Stimulated activated CD8-positive, alpha-beta memory T cell treated with anti-CD3 and anti-CD28 coated beads, Interleukin-7, amount 100 ng/mL, for 48 hours (primary cell): ENCODE measurements at places on chromosomes 3 and 15.

DNA sequence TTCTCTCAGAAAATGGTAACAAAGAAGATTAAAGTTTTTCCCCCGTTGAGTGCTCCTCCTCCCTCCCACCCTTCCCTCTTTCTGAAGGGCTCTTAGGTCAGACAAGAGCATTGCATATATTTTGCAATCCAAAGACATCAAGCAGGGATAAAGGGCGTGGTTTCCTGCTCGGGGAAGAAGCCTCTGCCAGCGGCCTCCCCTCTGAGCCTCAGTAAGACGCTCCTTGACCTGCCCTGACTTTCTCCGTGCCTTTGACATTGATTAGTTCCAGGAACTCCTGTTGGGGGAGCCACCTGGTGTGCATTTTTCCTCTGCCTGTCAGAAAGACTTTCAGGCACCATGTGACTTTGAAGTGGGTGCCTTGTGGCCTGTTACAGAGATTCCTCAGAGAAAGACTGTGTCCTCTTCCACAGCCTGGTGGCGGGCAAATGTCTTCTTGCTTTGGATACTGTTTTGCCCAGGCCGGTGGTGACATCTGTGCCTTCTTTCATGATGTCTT lies 87.2 kb upstream of the TBL1XR1 start:
- DNase-seq, result no peak

GRCh38 chr3:31392568-31392967 lies 140.2 kb upstream of the STT3B start:
- DNase-seq, result no peak

DNA sequence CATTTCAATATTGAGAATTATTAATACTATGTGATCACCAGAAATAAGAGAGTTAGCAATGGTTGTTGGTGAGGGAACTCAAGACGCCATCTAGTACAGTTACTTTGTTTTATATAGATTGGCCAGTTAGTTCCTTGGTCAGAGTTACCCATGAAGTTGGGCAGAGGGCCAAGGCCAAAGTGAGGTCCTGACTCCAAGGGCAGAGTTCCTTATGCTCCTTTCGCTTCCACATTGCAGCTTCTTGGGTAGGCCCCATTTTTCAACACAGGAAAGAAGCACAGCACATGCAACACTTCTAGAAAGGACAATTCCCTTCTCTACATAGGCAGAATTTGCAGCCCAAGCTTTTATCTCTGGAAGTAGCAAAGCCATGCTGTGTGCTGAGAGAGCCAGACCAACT lies 178.6 kb downstream of the KCNAB1 start:
- no peak for DNase-seq

DNA sequence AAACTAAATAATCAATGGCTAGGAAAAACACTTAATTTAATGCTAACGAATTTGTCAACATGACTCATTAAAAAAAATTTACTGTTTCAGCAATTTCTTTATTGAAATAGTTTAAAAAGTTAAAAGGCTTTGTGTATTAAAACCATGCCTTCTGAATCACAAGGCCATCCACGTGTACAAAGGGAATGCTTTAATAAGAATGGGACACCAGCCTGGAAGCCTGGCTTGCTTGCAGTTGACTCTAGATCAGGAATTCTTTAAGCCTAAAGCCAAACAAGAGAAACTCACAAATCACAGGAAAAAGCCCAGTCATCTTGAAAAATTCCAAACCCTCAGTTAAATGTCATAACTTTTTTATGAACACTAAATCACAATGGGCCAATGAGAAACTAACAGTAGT lies 137.6 kb downstream of the PEAK1 start:
- no peak for DNase-seq

DNA sequence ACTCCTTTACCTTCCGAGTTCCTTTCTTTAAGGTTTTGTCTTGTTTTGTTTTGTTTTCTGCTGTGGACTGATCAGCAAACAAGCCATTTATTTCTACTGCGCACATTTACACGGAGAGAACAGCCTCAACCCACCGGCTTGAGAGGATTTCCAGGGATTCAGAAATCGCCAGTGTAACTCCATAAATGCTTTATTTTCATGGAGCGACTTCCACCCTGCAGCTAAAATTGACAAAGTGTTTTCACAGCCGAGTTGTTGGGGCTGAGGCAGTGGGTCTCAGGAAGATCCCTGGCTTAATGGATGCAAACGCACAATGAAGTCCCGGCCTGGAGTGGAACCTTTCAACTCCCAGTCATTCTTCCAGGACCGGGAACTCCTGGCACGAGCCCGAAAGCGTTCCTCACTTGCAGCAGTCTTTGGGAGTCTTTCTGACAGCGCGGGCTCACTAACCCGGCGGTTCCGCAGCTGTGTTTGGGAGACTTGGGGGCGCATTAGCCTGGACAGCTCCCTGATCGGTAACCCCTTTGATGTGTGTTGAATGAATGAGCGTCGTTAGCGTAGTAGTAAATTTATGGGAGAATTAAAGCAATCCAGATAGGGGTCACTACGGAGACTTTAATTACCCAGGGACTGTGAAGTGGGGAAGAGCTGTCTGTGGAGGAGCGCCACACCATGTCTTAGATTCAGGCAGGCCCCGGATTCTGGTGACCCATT lies 785 bp upstream of the MYRIP start:
- no peak for DNase-seq

GRCh38 chr3:12870942-12871341 lies 29.6 kb upstream of the RPL32 start:
- no peak for DNase-seq

GRCh38 chr3:42028474-42028873 lies 62.7 kb upstream of the TRAK1 start:
- DNase-seq, result no peak

DNA sequence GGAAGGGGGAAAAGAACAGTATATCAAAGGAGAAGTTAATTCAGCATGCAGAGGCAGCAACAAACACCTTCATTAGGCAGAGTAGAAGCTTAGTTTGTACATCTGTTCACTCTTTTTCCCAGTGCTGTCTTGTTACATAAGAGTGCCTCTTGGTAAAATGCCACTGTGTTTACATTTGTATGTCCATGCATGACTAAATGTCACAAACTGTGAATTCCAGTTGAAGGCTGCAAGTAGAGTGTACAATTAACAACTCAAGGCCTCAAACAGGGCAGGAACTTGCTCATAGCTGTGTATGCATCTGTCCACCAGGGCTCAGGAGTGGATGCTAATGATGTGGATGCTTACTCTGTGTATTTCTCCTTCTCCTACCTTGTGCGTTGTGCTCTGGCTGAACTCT lies 214.2 kb upstream of the TPM1 start:
- no peak for DNase-seq

- no peak for DNase-seq
These were observed 21.5 kb downstream of the PLD1 start for GRCh38 chr3:171788546-171789351.

GRCh38 chr3:135851201-135852081 lies 114.1 kb upstream of the PPP2R3A start:
- no peak for DNase-seq

DNA sequence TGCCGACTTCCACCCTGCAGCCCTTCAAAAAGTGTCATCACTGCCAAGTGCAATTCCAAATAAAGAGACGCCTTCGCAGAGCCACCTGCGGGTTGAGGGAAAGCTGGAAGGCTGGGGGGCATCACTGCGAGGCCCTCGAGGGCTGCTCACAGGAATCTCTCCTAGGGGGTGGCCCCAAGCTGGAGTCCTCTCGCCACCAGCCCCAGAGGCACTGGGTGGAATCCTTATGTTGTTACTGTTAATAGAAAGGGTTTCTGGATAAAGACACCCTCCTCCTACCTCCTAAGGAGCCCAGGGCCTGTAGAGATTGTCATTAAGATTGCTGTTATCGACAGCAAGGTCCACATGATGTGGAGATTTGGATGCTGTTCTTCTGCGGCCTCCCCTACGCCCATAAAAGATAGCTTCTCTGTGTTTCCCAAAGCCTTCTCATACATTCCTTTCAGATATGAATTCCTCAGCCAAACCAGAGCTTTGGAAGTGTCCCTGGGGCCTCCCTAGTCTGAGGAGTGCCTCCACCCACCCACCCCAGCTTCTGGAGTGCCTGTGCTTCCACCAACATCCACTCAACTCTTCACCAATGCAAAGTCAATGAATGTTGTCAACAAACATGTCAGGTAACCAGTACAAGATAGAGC lies 512.7 kb downstream of the SHQ1 start:
- no peak for DNase-seq

- no peak for DNase-seq
These were observed 118.8 kb upstream of the DAZL start for GRCh38 chr3:16723978-16724377.

GRCh38 chr3:169952045-169952444 lies 14.6 kb upstream of the SEC62 start:
- no peak for DNase-seq

DNA sequence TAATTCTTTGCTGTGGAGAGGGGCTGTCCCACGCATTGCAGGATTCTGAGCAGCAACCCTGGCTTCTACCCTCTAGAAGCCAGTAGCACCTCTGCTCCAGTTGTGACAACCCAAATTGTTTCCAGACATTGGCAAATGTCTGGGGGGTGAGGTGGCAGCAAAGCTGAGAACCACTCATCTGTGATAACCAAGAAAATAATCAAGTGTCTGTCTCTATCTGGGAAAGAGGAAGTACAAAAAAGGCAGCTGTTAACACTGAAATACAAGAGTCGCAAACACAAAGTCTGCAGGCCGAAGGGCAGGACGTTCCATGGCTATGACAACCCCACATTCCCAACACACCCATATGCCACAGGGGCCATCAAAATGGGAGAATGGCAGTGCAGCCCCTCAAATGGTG lies 42.2 kb upstream of the GNB5 start:
- no peak for DNase-seq

DNA sequence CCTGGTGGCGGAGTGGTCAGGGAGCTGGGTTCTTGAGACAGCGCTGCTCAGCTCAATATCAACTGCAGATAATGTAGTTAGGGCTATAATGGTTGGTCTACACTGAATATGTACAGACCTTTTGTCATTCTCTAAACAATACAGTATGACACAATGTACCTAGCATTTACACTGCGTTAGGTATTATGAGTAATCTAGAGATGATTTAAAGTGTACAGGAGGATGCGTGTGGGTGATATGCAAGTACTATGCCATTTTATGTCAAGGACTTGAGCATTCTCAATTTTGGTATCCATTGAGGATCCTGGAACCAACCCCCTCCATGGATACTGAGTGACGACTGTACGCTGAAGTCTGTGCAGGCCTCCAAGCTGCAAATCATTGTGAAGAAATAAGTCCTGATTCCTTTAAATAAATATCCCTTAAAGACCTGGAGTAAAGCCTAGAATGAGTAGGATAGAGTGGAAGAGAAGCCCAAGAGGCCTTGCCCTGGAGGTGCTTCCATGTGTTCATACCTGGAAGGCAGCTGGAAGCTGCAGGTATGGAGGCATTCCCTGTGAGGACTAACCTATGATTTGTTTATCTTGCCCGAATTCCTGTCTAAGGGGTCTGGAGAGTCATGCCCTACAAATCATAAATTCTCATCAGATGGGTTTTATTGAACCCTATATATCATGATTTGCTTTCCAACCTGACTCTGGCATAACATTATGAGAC lies 15.7 kb upstream of the RTP1 start:
- no peak for DNase-seq

DNA sequence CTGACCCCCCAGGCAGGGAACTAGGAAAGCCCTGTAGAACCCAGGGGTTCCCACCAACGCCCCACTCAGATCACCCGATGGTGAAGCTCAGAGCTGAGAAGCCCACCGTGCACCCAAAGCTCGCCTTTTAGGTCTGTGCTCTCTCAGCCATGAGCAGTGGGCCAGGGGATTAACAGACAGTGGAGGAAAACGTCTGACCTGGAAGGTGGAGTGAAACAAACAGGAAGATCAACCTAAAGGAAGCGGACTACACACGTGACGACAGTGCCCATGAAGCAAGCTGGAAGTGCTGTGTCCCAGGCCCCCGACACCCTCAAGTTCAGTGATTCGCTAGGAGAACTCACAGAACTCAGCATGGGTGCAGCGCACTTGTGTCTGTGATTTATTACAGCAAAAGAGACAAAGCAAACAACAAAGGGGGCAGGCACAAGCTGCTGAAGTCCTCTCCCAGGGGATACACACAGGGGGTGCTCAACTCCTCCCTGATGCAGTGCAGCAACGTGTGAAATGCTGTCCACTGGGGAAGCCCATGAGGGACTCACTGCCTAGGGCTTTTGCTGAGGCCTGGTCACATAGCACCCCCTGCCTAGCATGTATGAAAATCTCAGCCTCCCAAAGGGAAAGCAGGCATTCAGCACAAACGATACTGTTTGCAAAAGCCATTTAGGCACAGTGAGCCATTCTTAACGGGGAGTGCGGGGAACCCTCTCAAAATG lies 43.5 kb downstream of the CFAP92 start:
- no peak for DNase-seq

DNA sequence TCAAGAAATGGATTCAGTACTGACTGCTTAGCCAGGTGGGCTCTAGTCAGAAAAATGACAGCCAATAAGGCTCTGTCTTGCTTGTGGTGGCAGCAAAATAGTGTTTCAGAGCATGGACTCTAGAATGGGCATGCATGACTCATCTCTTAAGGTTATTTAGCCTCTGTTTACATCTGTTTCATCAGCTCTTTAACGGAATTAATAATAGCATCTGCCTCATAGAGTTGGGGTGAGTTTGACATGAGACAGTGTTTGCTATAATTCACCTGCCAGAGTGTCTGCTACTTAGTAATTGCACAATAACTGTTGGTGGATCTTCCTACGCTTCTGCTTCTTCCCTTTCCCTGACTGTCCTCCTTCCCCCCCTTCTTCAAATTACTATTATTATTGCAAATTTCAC lies 350.4 kb upstream of the SEMA6D start:
- DNase-seq, result no peak

DNA sequence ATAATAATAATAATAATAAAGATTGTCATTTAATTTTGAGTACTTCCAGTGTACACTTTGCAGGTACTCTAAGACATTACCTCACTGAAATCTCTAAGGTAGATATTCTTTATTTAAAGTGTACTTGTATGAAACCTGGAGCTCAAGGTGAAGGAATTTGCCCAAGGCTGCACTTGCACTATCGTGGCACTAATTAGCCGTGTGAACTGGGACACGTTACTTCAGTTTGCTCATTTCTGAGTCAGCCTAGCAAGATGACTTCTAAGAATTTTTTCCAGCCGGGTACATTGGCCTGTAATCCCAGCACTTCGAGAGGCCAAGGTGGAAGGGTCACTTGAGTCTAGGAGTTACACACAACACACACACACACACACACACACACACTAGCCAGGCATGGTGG lies 33.5 kb downstream of the MLH1 start:
- DNase-seq, result no peak

GRCh38 chr3:14647976-14648955 lies 3.3 kb upstream of the CCDC174 start:
- no peak for DNase-seq

DNA sequence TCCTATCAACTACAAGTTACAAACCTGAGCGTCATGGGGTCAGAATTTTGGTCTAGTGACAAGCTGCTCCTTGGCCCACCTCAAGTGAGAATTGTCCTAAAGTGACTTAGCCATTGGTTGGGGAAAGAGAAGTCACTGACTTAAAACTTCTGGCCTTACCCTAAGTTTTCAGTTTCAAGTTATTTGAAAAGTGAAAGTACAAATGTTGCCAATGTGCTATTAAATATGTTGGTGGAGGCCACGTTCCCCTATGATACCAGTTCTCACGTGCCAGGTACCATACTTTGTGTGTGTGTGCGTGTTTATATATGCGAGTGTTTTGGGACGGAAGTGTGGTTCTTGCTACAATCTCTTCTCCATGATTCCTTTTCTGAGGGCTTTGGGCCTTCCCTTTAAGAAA lies 22.6 kb upstream of the RASGRP1 start:
- DNase-seq, result no peak
